ENCODE measurements at places on chromosomes 12 and 14.

- no peak for DNase-seq
These were observed 27.2 kb upstream of the VSX2 start for GRCh38 chr14:74211945-74212580.

GRCh38 chr14:31884776-31885379, 192.2 kb upstream of the ARHGAP5 start:
- DNase-seq: no peak

GRCh38 chr14:55819610-55820304, 239.8 kb downstream of the KTN1 start:
- no peak for DNase-seq

GRCh38 chr12:55681142-55682077, 26.3 kb downstream of the ITGA7 start:
- DNase-seq: no peak

DNA sequence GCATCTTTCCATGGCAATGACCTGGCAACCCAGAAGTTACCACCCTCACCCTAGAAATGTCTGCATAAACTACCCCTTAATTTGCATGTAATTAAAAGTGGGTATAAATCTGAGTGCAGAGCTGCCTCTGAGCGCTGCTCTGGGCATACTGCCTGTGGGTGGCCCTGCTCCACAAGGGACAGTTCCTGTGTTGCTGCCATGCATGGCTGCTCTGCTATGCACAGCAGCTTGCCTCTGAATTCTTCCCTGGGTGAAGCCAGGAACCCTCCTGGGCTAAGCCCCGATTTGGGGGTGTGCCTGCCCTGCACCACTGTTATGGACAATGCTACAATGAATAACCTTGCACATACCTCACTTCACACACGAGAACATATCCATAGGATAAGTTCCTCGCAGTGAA, 35.7 kb upstream of the GPR132 start:
- DNase-seq: no peak

DNA sequence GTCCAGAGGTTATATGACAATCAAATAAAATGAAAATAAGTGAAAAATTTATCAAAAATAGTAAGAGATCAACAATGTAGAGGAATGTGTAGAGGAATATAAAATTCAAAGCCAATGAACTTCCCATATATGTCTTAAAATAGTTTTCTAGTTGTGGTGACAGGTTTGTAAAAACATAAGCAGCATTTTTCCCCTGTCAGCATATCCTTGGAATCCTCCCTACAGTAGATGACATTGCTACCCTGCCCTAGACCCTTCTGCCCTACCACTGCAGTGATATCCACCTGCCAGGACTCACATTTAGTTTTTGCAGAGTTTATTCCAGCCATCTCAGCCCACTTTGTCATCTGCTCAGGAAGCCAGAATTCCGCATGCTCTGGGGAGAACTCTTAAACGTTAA, 842.0 kb downstream of the RPS29 start:
- no peak for DNase-seq

- DNase-seq: no peak
These were observed 261.7 kb upstream of the CRY1 start for GRCh38 chr12:107355004-107355565.

GRCh38 chr12:88681271-88681670, 101.0 kb upstream of the KITLG start:
- DNase-seq: no peak

All from stimulated activated CD8-positive, alpha-beta memory T cell treated with anti-CD3 and anti-CD28 coated beads, Interleukin-2, amount 100 ng/mL, for 48 hours (primary cell).